ENCODE measurements at places on chromosomes 7 and 10.

DNA sequence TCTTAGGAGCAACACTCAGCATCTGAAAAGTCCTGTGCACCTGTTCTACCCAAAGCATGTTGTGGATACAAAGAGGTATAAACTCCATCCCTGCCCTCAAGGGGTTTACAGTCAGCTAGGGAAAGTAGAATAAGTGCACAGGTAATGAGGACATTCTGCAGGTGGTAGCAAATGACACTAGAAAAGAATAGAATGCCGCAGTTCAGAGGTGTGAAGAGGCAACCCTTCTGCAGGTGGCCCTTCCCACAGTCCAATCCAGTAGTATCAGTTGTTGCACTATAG lies 36.7 kb downstream of the WBP1L start:
- DNase-seq: no peak

GRCh38 chr10:33117816-33118215 lies 159.8 kb upstream of the ITGB1 start:
- no peak for DNase-seq

DNA sequence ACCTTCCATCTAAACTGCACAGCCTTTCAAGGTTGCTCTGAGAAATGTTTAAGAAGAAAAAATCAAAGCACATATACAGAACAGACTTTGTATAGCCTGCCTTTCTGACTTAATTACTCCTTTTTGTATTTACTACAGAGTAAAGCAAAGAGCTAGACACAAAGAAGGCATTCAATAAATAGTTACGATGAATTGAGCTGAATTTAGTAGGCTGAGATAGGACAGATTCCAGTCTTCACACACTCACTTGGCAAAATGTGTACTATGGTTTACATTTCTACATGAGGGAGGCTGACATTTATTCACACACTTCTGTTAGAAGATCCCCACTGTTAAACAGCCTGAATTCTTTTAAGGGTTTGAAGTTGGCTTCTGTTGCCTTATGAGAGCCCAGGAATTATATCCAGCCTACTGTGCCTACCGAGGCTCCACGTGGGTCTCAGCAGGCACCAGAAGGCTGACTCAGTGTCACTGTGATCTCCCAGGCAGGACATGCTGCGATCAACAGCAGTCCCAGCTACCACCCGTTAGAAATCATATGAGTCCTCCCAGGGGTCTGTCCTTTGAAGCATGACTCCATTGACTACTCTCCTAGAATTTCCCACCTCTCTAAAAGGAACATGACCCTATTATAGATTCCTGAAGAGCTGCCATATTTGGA lies 24.5 kb upstream of the SLC25A13 start:
- DNase-seq: no peak

GRCh38 chr10:70575874-70576802 lies 26.4 kb downstream of the PRF1 start:
- DNase-seq: no peak

DNA sequence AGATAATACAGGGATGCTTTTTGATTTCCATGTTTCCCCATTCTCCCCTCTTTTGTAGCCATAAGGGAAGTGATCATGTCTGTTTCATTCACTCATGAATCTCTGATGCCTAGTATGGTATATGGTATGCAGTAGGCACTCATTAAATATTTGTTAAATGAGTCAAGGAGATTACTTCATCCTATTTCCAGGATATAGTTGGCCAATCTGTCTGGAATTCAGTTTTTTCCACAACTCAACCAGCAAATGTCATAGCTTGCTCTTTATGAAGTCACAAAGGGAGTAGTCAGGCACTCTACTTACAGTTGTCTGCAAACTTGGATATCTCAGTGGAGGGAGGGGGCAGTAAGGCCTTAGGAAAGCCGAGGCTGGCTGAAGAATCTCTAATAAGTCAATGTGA lies 853.6 kb downstream of the LRMDA start:
- DNase-seq: no peak

DNA sequence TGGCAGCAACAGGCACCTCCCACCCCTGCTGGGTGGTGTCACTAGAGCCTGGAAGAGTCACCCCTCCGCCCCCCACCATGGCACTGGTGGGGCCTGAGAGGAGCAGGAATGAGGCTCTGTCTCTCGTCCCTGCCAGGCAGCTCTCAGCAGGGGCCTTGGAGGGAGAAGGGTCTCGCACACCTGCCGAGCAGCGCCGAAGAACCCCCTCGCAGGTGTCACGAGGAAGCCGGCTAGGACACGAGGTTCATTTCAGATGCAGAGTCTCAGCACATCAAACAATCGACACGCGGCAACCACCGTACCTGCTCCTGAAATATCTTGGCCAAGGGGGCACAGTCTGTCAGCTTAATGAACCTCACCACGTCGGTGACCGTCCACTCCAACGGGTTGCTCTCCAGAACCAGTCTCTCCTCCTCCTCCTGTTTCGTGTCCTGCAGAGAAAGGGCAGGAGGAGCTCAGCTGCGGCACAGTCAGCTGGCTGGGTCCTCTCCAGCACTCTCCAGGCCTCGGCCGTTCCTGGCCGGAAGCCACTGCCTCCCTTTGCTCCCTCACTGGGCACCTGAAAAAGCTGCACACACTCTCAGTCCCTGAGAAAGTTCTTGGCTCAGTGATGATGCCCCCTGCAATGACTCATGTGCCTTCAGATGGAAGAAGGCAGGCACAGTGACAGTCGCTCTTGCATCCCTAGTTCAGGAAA lies 240.1 kb downstream of the SFMBT2 start:
- DNase-seq: no peak

DNA sequence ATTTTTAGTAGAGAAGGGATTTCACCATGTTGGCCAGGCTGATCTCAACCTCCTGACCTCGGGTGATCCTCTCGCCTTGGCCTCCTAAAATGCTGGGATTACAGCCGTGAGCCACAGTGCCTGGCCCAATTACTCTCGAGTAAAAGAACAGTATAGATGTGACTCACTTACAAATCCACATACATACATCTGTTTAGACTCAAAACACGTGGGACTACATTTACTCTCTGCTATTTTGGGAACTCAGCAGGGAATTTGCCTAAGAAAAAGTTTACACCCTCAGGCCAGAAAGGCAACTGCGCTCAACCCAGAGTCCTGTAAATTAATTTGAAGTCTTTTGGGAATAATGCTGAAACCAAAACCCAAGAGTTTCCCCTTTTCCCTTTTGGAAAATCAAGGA lies 289.7 kb downstream of the KLF6 start:
- no peak for DNase-seq

DNA sequence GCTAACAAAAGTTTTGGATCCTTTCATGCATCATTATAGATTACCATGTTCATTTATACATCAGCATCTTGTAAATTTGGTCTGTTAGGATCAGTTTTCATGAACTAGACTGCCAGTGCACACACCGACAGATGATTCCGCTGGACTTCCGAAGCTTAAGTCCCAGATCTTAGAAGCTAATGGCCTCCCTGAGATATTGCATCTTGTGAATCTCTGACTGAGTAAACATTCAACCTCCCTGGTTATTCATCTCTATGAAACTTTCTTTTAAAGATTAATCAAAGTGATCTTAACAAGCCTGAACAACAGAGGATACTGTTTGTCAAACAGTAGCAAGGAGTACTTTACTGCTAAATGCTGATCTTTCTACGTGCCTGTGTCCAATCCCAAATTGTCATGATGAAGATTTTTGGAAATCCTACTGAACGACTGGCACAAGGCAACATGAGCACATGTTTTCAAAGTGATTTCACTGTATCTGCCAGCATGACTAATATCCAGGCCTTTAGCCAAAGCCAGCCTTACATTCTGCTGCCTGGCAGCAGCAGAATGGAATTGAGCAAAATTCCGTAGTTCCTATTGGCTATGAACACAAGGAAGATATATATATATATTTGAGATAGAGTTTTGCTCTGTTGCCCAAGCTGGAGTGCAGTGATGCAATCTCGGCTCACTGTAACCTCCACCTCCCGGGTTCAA lies 91.3 kb upstream of the ANK3 start:
- DNase-seq: no peak

DNA sequence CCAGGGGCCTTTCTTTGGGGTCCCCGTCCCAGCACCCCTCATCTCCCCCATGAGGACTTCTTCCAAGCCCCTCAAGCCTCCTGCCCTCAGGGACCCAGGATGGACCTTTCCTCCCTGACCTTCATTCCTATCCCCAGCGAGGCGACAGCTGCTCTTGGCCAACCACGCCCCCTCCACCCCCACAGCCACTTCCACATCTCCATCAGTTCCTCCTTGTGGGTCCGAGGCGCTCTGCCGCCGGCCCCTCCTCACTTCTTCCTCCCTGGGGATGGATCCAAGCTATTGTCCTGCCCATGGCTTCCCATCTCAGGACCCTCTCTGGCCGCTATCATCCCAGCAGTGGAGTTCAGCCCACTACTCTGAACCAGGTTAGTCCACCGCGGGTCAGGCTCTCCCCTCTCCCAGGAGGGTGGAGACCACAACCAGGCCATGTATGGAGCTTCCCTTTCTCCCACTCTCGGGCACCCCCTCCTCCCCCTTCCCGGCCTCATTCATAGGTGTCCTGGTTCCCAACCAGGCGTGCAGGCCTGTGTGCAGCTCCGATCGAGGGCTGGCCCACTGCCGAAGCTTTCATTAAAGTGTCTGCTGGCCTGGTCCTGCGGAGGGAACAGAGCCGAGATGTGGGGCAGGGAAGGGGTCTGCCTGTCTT lies 1.7 kb upstream of the SH2B2 start:
- DNase-seq: no peak

- no peak for DNase-seq
Observed at GRCh38 chr7:57867884-57868701, 418.1 kb downstream of the ZNF716 start.

DNA sequence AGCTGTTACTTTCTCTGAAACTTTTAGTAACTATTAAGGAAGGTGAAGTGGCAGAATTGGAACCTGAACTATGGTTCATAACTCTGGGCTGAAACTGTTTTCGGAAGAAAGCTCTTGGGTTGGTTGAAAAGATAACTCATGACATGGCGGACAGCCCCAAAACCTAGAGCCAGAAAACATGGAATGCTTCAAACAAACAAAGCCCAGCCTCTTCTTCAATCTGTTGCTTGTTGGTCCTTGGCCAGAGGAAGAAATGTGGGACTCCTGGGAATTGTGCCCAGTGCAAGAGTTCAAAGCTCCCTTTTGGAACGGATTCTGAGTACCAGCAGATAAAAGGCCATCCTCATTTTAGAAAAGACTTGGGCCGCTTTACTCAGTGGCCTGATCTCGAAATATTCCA lies 52.9 kb upstream of the CACNB2 start:
- DNase-seq: no peak

DNA sequence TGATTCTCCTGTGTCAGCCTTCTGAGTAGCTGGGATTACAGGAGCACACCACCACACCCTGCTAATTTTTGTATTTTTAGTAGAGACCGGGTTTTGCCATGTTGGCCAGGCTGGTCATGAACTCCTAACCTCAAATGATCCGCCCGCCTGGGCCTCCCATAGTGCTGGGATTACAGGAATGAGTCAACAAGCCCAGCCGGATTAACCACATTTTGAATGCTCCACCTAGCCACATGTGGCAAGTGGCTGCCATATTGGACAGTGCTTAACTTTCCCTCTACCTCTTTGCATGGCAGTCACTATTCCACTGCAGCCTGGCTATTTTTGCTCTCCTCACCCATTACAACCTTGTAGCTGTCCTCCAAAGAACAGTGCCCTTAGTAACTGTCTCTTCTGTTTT lies 160.1 kb downstream of the GATA3 start:
- DNase-seq: no peak

GRCh38 chr7:44323381-44324203 lies 1.8 kb downstream of the CAMK2B start:
- no peak for DNase-seq

DNA sequence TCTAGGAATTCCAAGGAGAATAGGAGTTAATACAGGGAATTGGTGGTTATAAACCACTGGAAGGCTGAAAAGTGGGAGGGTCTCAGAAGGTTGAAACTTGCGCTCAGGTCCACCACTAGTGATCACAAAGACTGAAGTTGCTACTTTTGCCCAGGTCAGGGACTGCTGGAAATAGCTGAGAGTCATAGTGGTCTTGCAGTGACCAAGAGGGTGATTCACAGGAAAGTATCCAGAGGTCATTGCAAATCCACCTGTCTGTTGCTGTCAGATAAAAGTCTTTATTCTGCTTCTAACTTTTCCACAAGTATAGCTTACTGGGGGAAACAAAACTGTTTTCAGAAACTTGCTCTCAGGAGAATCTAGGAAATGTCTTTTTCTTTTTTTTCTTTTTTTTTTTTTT lies 211.5 kb upstream of the PRSS1 start:
- DNase-seq: no peak

- DNase-seq: no peak
Observed at GRCh38 chr10:86285136-86285790, 81.3 kb downstream of the GRID1 start.

DNA sequence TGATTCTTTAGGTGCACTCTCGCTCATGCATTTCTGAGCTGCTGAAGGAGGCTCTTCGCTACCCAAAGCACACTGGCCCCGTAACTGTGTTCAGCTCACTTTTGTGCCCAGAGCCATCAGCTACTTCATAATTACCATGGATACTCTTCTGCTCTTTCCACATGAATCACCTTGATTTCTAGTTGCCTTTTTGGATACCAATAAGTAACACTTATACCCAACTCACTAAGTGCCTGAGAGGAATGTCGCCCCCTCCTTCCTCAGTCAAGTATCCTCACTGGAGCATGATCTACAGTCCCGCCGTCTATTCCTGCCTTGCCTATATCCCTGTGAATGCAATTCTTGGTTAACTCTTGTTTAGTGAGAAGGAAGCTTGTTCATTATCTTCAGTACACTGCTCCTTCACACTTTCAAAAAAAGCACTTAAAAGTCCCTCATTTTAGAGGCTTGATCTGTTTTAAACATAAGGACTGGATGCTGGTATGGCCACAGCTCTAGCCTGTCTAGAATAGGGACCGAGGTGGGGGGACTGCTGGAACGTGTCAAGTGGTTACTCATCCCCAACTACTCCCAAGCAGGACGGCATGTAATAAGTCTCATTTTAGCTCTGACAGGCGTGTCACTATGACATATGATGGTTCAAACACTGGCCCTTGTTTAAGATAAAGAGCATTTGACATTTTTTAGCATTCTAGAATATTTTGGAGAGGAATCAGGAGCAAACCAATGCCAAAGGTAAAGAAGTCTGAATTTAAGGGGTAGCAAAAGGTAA lies 23.7 kb downstream of the SVIL start:
- DNase-seq: no peak

DNA sequence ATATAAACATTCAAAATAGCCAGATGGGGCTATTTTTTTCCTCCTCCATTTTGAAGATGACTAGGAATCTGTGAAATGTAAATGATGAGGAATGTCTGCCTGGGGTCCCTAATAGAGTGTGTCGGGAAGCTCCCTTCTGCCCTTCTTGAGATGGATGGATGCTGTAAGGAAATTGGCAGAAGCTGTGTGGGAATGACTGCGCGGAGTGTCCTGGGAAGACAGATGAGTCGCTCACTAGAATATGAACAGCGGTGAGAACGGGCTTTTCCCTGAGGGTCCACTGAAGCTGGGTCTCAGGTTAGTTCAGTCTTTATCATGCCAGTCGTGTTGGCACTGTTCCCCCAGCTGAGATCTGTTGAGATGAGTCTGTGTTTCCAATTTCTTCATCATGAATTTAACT lies 75.1 kb upstream of the PLPP4 start:
- no peak for DNase-seq

GRCh38 chr10:104109908-104110662 lies 11.9 kb upstream of the SFR1 start:
- DNase-seq: peak; percentile 22

Measured in SW 1271 (cell line).